ENCODE measurements at places on chromosomes 5 and 9.

DNA sequence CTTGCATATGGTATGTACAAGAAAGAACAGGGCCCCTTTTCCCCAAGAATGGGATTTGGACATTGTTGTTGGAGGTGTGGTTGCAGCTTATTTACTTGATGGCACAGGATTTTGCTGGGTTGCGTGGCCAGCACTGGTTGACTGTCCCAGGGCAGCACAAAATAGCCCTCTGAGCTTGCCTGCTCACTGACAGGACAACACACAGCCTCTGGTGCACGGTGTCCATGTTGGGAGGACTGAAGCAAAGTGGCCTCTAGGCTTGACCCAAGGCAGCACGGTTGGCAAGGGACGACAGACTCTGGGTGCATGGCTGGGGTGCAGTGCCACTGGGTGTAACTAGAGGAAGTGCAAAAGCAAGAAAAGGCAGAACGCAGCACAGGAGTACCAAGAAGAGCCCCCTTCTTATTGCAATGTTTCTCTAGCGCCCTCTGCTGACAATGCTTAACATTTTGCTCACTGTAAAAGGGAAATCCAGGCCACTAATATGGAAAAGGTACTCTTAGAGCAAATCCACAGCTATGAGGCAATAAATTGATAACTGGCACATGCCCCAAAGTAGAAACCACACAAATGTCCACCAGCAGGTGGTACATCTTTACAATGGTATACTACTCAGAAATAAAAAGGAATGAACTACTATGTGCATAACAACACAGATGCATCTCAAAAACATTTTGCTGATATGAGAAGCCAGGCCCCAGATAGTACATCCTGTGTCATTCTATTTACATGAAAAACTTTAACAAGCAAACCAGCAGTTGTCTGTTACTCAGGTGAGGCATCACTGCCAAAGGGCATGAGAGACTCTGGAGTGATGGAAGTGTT lies 47.4 kb upstream of the BARX1 start:
- DNase-seq: no peak

DNA sequence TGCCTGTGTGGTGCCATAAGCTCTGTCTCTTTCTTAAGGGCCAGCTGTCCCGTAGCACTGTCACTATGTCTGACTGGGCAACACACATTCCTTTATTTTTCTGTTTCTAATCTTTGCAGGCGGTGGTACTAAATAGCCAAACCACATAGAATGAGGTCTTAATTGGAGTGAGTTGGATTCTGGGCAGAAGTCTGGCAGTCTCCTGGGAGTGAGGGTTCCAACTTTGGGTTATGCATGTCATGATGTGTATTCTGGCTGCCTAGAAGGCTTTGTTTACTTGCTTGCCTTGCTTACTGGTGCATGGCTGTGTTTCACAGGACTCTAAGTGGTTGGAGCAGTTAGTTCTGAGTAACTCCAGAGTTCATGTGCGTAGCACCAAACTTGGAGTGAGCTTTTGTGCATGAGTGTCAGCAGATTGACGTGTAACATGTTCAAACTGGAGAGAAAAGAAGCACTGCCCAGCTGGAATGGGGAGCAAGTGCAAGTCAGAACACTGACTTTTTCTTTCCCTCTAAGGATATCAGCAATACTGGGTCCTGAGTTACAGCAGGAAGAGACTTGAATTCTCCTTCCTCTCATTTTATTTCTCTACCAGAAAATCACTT lies 185.8 kb downstream of the PCSK1 start:
- no peak for DNase-seq

DNA sequence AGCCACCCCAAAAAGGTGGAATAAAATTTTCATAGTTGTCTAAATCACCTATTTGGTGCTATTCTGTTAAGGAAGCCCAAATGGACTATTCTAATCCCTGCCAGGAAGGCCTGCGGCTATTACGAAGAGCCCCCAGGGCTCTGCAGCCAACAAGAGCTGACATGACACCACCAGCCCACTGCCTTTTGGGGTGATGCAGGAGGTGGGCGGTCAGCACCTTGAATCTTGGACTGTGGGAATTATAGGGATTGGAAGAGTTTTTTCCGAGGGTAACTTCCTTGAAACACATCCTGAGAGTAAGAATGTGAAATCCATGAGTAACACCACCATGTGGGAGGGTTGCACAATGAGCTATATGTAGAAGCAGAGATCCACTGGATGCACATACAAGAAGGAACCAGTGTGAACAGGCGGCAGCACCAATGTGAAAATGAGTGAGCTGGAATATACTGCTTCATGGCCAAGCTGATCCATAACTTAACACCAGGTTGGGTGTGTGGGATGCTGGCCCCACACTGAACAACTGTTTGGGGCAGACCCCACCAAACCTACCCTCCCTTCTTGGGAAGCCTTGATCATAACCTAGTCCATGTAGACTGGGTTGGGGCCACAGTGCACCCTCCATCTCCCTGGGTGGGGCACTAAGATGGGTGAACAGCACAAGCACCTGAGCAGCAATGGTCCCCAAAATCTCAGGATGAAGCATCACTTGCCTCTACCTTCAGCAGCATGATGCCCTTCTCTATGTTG lies 239.0 kb downstream of the FSTL4 start:
- no peak for DNase-seq

DNA sequence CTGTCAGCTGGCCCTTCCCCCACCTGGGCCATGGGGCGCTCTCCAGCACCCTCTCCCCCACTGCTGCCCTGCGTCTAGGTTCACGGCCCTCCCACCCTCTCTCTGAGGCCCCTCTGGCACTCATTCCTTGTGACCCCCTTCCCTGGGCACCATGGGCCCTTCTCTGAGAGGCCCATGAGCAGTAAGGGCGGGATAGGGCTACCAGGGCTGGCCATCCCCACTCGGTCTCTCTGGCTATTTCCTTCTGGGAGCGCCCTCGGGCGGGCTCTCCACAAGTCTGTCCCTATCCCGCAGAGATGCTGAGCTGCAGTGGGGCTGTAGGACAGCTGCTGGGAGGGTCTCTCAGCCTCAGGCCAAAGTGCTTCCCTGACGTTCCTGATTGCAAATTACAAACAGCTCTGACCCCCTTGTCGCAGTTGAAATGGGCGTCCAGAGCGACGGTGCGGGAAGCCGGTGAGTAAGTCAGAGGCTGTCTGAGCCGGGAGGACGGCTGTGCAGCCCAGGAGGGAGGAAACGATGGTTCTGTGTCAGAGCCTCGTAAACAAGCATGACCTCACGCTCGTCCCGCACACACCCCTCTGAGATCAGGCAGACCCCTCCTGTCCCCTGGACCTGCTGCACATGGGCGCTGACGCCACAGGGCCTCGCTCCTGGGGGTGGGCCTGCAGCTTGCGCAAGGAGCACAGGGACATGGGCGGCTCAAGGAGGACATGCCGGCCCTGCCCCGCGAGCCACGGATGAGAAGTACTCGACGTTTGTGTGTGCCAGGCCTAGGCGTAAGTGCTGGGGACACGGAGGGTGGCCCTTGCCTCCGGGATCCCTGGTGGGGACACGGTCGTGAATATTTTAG lies 36.3 kb upstream of the GFPT2 start:
- no peak for DNase-seq

- DNase-seq: no peak
Observed at GRCh38 chr5:112625246-112625645, 112.4 kb upstream of the APC start.

GRCh38 chr5:24141046-24141445 lies 503.7 kb downstream of the CDH10 start:
- no peak for DNase-seq

DNA sequence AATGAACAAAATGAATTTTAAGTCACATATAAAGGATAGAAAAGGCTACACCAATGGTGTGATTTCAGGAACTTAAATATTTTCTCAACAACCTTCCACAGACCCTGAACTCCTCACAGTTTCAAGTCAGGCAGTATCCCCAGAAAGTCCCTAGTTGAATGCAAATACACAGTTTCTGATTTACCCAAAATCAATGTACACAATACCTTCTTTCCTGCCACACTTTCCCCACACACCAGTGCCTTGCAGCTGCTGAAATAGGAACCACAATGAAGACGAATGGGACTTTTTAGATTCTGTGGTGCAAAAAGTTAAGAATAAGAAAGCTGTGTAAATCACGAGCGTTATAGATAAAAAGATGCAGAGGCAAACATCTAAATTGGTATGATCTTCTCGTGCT lies 552.4 kb upstream of the MEF2C start:
- no peak for DNase-seq

- no peak for DNase-seq
Observed at GRCh38 chr5:5326115-5326758, 96.2 kb upstream of the ICE1 start.

- no peak for DNase-seq
Observed at GRCh38 chr9:110969971-110970386, 68.3 kb downstream of the LPAR1 start.
